ENCODE measurements at places on chromosomes 4 and X.

DNA sequence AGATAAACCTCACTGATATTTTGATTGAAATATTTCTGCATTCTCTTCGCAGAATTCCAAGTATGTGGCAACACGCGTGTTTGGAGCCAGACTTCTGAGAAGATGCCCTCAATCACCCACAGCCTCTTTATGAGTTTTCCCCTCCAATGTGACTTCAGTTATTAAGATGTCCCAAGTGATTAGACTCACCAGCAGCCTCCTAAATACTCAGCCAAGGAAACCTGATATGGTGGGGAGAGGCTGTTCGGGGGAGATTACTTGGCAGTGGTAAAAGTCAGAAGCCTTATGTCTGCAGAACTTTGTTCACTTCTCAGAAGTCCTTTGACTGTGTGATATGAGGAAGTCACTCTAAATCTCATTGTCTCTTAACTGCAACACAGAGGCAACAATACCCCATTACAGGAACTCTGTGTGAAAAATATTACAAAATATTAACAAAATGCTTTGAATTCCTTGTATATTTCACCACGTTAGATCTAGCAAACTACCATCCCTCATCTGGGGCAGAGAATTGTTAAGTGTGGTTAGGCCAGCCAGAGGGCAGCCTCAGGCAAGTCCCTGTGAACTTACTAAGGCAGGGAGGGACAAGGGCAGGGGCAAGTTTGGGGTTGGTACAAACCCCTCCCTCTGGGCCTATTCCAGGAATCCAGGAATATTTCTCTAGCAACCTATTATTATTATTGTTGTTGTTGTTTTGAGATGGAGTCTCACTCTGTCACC is 151.4 kb upstream of the USP9X start:
- no peak for DNase-seq

- DNase-seq: no peak
Measured at GRCh38 chr4:109011241-109012026, 248.6 kb upstream of the ETNPPL start.

DNA sequence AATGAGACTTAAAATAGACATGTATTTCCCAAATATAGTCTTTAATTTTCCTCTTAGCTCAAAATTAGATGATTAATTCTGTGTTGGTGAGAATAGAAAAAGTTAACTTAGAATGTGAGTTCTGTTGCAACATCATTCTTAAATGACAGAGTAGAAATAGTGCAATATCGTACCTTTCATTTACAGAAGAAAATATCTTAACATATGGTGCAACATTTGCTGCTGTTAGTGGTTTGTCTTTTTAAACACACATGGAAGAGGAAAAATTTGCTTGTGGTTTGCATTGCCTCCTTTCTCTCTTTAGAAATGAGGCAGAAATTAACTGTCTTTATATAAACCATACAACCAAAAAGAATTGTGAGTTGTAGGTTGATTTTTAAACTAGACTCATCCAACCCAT is 39.3 kb upstream of the FHDC1 start:
- DNase-seq: no peak

GRCh38 chr4:105025263-105026017 is 121.2 kb upstream of the TET2 start:
- no peak for DNase-seq

GRCh38 chr4:82562564-82562854 is 721 bp upstream of the TMEM150C start:
- no peak for DNase-seq

DNA sequence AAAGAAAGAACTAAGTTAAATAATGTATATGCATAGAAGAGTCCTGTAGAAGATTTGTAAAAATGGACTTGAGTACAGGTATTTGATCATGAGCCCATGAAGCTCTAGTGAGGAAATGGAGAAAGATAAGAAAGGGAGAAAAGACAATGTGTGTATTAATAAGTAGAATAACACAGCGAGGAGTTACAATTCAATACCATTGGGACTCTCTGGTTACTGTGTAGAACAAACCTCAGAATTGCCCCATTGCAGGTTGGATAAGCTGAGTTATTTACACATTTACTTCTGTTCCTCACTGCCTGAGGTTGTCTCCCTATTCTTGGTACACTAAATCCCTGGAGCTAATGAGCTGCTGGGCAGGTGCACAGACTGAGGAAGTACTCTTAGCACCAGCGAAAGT is 33.3 kb downstream of the BANK1 start:
- no peak for DNase-seq

DNA sequence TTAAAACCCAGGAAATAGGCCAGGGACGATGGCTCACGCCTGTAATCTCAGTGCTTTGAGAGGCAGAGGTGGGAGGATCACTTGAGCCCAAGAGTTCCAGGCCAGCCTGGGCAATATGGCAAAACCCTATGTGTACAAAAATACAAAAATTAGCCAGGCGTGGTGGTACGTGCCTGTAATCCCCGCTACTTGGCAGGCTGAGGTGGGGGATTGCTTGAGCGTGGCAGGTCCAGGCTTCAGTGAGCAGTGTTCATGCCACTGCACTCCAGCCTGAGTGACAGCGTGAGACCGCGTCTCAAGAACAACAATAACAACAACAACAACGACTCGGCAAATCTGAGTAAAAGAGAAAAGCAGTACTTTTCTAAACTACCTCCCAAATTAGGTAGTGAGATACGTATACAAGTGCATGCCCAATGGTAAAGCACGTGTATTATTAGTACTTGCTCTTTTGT is 13.0 kb upstream of the NDUFC1 start:
- DNase-seq: no peak

GRCh38 chr4:110615353-110616237 is 7.3 kb downstream of the PITX2 start:
- no peak for DNase-seq

- no peak for DNase-seq
Measured at GRCh38 chr4:95394752-95395306, 153.9 kb downstream of the UNC5C start.

DNA sequence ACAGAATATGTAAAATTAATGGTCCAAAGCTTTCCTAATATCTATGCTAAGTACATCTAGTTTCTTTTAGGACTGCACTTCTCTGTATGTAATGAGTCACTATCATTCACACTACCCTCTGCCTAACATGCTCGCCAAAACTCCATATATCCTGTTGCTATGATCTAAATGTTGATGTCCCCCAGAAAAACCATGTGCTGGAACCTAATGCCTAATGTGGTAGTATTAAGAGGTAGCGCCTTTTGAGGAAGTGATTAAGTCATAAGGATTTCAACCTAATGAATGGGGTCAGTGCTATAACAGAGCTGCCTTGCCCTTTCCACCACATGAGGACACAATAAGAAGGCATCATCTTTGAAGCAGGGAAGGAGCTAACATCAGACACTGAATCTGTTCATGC is 34.9 kb upstream of the NFKB1 start:
- no peak for DNase-seq

DNA sequence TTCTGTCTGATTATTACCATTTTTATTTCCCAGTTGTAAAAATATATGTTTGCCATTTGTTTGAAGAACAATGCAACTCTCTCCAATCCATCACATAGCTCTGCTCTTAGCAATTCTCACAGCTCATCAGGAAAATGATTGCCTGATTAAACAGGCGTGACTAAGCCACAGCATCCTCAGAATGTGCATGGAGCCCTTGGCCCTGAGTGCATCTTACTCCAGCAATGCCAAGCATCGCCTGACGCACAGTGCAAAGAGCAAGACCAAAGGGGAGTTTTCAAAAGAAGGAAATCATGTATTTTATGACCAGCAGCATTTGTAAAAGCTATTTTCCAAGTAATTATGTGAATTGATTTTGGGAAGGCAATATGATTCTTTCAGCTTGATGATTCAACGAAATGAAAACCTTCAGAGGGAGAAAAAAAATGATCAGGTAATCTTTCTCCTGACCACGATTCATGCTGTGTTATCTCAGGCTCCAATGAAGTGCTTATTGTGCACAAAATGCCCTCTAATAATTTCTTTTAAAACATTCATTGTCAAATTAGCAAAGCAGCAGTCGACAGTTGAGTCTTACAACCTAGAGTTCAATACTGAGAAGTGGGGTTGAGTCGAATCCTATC is 138.0 kb upstream of the FAM9B start:
- DNase-seq: no peak

DNA sequence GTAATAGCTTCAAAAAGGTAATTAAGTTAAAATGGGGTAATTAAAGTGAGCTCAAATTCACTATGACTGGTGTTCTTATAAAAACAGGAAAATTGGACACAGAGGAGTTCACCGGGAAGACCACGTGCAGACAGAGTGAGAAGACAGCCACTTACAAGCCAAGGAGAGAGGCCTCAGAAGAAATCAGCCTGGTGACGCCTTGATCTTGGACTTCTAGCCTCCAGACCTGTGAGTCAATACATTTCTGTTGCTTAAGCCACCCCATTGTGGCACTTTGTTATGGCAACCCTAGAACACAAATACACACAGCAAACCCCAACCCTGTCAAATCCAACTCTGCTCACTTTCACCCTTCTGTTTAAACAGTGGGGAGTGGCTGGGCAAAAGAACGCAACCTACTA is 4.1 kb upstream of the CD38 start:
- no peak for DNase-seq

- no peak for DNase-seq
Measured at GRCh38 chrX:40445691-40446090, 135.1 kb upstream of the ATP6AP2 start.

- no peak for DNase-seq
Measured at GRCh38 chrX:30530606-30531005, 47.0 kb downstream of the TASL start.

DNA sequence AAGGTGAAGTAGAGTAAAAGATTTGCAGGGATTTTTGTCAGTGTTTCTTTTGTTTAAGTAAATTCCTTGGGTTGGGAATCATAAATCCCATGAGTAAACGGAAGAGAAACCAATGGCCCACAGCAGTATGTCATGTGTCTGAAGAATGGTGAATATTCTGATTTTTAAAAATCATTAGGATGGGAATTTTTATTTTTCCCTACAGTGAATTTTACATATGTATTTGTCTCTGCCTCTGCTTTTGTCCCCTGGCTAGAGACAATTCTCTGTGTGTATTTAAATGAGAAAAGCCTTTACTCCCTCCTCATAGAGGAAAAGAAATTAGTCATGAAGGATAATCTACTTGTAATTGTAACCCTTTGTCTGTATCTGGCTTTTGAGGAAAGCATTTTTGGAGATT is 152.1 kb downstream of the THOC2 start:
- no peak for DNase-seq

- DNase-seq: no peak
Measured at GRCh38 chr4:108317377-108317776, 148.6 kb upstream of the LEF1 start.

DNA sequence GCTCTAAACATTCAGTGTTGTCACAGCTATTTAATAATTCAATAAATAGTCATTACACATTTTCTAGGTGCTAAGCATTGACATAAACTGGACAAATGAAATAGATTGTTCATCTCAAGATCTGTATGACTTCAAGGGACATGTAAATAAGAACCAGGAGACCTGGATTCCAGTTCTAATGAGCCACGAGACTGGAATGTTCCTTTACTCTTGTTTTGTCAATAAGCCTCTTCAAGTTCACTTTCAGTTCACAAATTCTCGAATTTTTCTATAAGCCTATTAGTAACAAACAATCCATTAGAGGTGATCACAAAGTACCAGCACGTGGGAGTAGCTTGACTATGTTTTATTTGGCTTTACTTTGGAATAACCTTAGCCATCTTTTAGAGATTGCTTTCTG is 514.0 kb upstream of the SMIM31 start:
- DNase-seq: no peak

DNA sequence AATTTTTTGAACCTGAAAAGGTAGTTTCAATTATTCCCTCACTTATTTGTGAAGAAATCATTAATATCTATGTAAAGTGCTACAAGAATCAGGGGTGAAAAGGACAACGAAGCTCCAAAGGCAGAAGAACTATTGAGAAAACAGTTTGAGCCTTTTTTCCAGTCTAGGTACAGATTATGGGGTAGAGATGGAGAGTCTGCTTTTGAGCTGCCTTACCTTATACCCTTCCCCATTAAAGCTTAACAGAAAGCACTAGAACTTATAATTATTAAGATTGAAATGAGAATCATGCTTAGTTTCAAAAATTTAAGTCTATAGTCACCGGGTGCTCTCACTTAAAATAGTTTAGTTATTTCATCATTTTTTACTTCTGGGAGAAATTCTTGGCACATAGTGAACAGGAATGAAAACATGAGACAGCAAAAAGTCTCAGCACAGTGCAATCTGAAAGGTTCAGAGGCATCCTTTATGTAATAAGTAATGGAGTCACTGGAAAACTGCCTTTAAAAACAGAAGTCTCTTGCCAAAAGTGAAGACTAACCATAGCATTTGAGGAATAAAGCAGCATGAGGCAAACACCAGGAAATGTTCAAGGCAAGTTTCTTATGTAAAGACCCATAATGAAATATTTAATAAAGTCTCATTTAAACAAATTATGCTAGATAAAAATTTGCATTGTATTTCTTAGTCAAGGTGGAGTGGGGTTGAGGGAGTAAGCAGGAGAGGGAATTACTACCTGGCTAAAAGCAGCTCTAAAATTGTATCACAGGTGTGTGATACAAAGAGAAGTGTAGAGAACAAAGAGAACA is 5.1 kb upstream of the DCLK2 start:
- no peak for DNase-seq

- DNase-seq: no peak
Measured at GRCh38 chr4:139630991-139631390, 34.6 kb upstream of the MGST2 start.

- DNase-seq: no peak
Measured at GRCh38 chrX:153627675-153628111, 19.3 kb upstream of the DUSP9 start.

DNA sequence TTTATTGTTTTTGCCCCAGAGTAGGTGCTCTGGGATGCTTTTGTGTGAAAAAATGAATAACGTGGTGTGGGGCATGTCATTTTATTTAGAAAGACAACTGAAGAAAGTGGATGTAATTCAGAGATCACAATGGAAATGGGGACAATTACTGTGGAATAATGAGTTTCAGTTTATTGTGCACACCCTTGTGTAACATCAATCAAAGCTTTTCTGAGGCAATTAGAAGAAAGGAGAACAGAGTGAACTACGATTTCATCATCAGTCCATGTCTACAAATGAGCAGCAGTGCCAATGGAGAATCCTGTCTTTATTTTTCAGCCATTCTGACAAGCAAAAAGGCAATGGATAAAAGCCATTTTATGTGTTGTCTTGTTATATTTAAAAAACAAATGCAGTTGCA is 339.2 kb downstream of the TMA16 start:
- DNase-seq: no peak

DNA sequence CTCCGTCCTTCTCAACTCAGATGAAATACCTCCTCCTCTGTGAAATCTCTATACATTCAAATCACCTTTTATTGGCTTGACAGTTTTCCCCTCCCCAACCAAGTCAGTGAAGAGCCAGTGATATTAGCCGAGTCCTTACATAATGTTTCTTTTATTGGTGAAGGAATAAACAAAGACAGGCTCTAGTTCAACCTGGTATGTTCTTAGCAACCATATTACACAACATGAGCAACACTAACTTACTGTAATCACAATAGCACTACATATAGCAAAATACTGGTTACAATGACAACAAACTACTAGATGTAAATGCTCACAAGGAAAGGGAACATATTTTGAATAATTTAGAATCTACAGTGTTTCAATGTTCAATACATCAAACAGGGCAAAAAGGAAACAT is 19.9 kb downstream of the DHX15 start:
- DNase-seq: no peak

GRCh38 chr4:185117300-185117934 is 25.6 kb upstream of the SLC25A4 start:
- no peak for DNase-seq

- no peak for DNase-seq
Measured at GRCh38 chr4:154506253-154506652, 14.7 kb upstream of the DCHS2 start.

- no peak for DNase-seq
Measured at GRCh38 chrX:103878466-103879122, 46.5 kb upstream of the RAB9B start.

GRCh38 chr4:25098964-25099891 is 61.0 kb downstream of the SEPSECS start:
- no peak for DNase-seq
